ENCODE measurements at places on chromosomes 5 and 9. TPM values are rescaled to one million over a fixed set of nuclear protein-coding genes. Genes with fewer than 3 reads are reported as not detected.

Gene ENG
- total RNA-seq, result 1.7 TPM

- no peak overlapping the region for H3K4me3 ChIP-seq
- no peak overlapping the region for H3K27ac ChIP-seq
- H3K27me3 ChIP-seq, result no peaks in the 10 kb centered on the region
- H3K36me3 ChIP-seq, result no peaks in the 10 kb centered on the region
- DNase-seq, result peak; percentile 28
- H3K4me1 ChIP-seq, result no peaks in the 10 kb centered on the region
Measured at GRCh38 chr9:16058131-16058549, 505.3 kb downstream of the CCDC171 start.

- peak; percentile 15 for DNase-seq
- H3K36me3 ChIP-seq, result no peaks in the 10 kb centered on the region
- H3K27me3 ChIP-seq, result no peaks in the 10 kb centered on the region
- no peak overlapping the region for H3K4me3 ChIP-seq
- H3K27ac ChIP-seq, result no peak overlapping the region
Measured at GRCh38 chr5:92909602-92909962, 671.4 kb downstream of the NR2F1-AS1 start.

DNA sequence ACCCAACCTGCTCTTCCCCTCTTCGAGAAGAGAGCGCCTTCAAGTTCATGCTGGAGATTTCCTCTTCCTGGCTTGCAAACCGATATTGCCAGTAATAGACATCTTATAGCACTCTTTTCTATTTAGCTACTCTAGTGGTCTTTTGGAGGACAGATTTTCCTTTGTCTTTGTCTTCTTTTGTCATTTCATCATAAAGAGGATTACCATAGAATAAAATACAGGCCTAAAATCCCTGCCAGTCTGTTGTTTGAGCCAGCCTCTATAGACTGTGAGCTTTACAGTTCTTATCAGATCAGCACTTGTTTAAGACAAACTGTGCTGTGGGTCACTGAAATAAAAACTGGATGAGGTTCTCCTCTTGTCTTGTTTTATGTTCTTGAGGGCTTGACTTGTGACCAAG is 802.8 kb downstream of the NR2F1-AS1 start:
- no peaks in the 10 kb centered on the region for H3K36me3 ChIP-seq
- no peaks in the 10 kb centered on the region for H3K4me1 ChIP-seq
- DNase-seq, result no peak
- H3K27me3 ChIP-seq, result no peaks in the 10 kb centered on the region

- H3K36me3 ChIP-seq, result no peaks in the 10 kb centered on the region
- H3K4me3 ChIP-seq, result no peak overlapping the region
- H3K4me1 ChIP-seq, result no peaks in the 10 kb centered on the region
- no peaks in the 10 kb centered on the region for H3K27me3 ChIP-seq
Measured at GRCh38 chr5:97042996-97043395, 99.4 kb downstream of the LIX1 start.

Data from thymus (tissue), 14 donors.